ENCODE measurements at places on chromosomes 4 and X.
A peak's percentile ranks its signal among the peaks of the same experiment; 100 is the strongest.

- no peak for DNase-seq
Measured at GRCh38 chr4:152815078-152815477, 35.3 kb downstream of the ARFIP1 start.

DNA sequence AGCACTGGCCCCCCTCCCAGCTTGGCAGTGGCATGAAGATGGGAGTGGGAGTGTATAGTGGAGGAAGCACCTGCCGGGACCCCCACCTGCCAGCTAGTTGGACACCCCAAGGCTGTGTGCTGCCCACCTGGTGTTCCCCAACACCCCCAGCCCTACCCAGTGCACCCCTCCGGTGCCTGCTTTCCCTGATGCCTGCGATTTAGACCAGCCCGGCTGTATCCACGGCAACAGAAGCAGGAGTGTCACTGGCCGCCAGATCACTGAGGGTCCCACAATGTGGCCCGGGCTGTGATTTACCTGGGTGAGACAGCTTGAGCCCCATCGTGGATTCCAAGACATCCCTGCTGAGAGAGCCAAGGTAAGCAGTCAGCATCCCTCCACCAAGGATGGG, 533 bp downstream of the GPR173 start:
- no peak for DNase-seq

DNA sequence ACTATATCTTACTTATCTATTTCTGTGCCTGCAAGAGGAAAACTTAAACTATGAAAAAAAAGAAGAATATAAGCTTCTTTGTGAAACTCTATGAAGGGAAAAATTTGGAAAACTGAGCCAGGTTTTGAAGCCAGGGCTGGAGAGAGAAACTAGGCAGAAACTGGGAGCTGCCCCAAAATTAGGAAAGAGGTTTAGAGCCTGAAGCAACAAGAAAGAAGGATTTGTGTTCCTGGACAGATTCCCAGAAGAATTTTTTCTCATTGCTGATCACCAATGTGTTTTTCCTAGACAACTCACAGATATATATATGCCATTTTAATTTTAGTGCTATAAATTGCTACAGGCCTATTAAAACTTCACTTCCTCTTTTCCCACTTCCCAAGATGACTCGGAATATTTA, 245.0 kb upstream of the GEMIN8 start:
- no peak for DNase-seq

DNA sequence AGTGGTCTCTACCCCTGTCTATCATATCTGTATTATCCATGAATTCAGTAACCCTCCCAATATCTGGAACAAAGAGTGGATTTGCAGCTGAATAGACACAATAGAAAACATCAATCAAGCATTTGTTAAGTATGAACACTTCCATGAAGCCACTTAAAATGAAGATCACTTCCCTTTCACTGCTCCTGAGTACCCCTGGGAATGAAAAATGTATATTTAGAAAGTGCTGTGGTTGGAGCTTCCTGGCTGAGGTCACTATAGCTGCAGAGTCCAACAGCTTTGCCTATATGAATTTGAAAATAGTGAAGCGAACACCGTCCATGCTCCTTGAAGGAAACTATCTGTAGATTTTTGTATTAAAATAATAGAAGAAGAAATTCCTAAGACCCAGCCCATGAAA, 227.0 kb downstream of the DTHD1 start:
- DNase-seq, result no peak

DNA sequence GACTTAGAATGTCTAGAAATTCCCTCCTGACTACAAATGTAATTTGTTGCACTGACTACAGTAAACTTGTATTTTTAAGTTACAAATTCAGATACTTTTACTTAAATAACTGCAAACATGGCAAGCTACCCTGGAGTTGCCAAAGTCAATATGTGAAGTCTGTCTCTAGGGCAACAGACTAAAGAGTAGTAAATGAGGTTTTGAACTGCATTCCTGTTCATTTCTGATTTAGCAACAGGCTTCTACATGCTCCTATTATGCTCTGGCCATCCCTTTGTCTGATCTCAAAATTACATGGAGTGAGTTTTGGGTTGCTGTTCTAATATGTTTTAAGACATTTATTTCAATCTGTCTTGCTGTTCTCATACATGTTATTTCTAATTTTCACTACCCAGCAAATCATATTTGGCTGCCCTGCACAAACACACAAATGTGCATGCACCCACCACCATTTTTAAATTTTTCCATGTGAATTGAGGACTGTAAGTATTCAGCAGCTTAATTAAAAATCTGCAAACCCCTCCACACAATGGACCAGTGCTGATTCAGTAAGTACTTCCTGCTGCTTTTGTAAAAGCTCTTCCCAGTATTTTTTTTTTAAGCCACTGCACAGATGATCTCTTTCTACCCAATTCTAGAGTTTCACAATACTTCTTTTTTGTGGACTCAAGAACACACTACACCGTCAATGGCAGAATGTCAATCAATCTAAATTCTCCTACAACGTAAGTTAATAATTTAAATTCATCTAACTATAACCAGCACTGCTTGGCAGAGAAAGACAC, 26.7 kb downstream of the SH3RF1 start:
- peak; percentile 93 for DNase-seq

- DNase-seq, result no peak
Measured at GRCh38 chr4:74464291-74464690, 19.4 kb downstream of the AREG start.

- DNase-seq, result no peak
Measured at GRCh38 chr4:46999566-46999965, 6.2 kb upstream of the GABRA4 start.

- no peak for DNase-seq
Measured at GRCh38 chrX:15744181-15744867, 6.3 kb downstream of the CA5B start.

GRCh38 chr4:110201502-110201901, 3.1 kb upstream of the ELOVL6 start:
- DNase-seq, result no peak

DNA sequence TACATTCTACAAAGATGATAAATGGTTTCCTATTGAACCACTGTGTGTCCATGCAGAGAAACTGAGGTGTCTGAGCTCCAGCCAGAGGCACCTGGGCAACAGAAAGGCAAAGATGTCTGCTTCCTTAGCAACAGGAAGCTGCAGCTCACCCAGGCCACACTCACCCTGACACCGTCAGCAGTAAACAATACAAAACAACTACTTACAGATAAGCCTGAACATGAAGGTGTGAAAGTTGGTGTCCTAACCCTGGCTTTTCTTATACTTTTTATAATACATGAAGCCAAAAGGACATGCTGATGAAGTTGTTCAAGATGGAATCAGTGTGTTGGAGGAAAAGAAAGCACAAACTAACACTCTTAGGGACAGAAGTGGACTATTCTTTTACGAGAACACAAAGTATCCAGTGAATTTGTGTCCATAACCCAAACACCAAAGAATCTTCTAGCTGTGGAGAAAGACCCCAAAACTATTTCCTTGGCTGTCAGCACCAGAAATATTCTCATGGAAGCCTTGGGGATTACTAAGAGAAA, 117.3 kb downstream of the SYNPO2 start:
- DNase-seq, result no peak

DNA sequence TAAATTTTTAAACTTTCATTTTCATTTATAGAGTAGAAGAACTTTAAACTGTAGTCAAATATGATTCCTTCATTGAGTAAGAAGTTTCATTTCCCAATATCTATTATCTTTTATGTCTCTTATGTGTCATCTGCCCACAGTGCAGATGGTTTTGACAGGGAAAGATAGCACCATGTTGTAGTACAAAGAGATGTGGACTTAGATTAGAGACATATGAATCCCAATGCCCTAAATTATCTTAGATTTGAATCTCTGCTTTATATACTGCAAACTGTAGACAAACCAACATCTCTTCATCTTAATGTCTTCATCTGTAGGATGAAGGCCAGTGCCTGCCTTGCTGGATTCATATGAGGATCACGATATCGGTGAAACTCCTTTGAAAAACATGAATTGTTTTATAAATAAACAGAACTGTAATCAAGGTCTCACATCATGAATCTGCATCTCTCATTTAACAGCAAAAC, 217.5 kb downstream of the BANK1 start:
- no peak for DNase-seq

- DNase-seq, result peak; percentile 53
Measured at GRCh38 chrX:151754641-151755215, 20.2 kb downstream of the CNGA2 start.

DNA sequence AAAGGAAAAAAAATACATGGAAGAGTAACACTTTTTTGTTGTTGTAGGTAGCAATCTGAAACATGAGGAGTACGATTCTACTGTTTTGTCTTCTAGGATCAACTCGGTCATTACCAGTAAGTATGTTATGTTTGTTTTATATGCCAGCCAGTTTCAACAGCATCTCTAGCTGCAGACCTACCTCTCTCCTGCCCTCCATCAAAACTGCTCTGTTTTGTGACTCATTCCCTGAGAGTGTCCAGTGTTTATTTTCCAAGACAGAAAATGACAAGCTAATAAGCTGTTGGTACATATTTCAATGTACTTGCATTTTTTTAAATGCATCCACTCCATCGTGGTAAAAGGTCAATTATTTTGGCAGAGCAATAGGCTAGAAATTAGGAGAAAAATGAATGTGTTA, 347 bp downstream of the AMTN start:
- DNase-seq, result no peak

- DNase-seq, result no peak
Measured at GRCh38 chr4:99783940-99784339, 32.7 kb upstream of the DAPP1 start.

DNA sequence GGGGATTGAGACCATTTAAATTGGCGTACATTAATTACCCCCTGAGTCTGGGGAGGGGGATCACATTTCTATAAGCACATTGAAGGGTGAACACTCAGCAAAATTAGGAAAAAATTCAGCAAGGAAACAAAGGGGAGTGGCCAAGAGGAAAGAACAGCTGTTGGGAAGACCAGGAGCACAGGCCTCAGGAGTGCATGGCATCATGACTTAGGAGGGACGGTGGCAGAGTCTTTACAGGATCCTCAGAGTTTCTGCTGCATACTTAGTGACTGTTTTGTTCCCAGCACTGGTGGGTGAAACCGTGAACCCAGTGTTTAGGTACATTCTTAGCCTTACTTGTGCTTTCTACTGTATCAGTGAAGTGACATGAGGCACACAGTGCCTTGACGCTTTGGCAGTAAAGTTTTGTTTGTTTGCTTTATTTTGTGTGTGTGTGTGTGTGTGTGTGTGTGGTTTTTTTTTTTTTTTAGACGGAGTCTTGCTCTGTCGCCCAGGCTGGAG, 121.3 kb downstream of the CBR4 start:
- DNase-seq, result no peak

DNA sequence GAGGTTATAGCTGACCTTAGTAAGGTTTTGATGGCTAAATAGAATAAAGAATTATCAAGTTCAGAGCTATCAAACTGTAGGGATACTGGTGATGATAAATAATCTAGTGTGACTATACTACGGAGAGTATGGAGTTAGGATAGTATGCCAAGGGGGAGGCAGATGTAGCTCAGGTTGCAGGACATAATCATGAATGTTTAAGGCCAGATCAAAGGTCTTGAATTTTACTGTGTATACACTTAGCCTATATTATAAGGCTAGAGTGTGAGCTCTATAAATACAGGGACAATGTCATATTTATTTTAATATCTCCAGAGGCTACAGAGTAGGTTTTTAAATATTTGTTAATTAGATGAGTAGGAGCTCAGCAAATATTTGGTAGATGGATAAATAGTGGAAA, 131.1 kb upstream of the STIM2 start:
- DNase-seq, result no peak

DNA sequence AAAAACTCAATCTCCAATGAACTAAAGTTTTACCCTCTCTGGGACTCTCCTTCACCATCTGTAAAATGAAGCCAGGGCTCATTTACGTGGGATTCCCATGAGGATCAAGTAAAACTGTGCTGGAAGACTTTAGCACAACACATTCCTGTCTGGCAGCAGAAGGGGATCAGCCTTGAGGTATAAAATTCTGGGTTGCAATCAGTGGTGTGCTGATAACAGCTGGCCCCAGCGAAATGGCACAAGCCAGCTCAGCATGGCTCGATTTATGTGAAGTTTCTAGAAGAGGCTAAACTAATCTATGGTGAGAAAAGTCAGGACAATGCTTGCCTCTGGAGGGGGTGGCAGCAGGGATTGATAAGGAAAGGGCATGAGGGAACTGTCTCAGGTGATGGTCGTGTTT, 28.4 kb downstream of the ZNF630 start:
- DNase-seq, result no peak

DNA sequence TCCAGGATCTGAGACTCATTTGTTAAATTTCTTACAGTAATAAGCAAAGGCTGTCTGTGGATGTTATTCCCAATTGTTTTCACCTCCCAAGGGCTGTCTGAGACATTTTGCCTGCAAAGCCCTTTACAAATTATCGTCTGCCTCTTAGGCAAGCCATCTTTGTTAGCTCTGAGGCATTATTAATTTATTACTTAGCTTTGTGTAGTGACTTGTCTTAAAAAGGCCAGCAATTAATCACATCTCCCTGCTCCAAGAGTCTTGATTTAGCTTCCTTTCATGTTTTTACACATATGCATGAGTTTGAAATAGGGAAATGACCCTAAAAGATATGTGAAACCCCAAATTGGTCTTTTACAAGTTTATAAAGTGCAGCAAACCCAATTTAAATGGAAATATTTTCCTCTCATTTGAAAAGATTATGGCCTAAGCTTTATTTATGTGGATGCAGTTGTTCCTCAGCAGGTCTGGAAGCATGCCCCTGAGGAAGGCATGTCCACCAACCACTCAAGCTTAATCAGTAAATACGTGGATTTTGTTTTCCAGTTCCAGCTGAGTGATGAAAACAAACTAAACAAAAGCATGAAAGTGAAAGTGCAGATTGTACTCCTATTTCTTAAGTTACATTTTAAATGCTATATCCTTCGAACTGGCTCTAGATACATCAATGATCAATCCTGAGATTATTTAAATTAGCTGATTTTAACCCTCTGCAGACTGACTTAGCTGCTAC, 173.6 kb upstream of the LNX1 start:
- no peak for DNase-seq

GRCh38 chrX:40327085-40327484, 229.3 kb upstream of the BCOR start:
- no peak for DNase-seq

- DNase-seq, result no peak
Measured at GRCh38 chr4:59571805-59572430, 1628.2 kb upstream of the ADGRL3 start.

- no peak for DNase-seq
Measured at GRCh38 chr4:165326831-165327210, 648 bp upstream of the MSMO1 start.

- DNase-seq, result no peak
Measured at GRCh38 chrX:131782646-131783045, 238.8 kb downstream of the OR13H1 start.

DNA sequence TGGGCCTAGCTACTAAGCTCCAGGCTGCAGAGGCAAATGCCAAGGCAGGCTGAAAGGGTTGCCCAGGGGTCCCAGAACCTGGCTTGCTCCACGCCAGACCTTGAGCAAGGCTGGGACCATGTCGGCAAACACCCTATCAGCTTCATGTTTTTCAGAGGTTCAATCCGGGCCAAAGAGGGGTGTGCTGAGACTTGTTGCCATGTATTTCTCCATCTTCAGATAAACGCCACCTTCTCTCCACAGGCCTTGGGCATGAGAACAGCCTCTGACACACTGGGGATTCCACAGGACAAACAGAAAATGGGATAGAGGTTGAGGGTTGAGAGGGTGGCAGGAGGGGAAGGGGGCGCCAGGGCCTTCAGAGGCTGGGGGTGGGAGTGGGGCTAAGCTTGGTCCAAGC, 8.6 kb downstream of the PJA1 start:
- DNase-seq, result no peak
